HCT116 (cell line): ENCODE measurements at places on chromosomes 5 and 9.

- H3K4me3 ChIP-seq, result no peak overlapping the region
- H3K27ac ChIP-seq, result no peak overlapping the region
- no peaks in the 10 kb centered on the region for H3K36me3 ChIP-seq
- no peaks in the 10 kb centered on the region for H3K4me1 ChIP-seq
Measured at GRCh38 chr5:126939887-126940286, 90.5 kb downstream of the MARCHF3 start.

DNA sequence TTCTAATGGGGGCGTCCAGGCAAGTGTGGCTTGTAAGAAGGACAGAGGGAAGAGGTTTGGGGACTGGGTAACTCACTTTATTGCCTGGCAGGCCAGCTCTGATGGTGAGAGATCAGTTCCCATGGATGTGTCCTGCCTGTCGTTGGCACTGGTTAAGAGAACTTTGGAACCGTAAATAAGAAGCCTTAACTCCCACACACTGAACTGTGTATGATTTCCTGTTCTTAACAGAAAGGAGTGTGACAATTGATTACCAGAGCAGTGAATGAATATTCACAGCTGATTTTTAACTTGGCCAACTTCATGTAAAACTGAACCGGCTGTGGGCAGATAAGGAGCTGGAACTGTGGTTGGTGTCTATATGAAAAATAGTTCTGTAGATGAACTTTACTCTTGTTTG is 63.2 kb downstream of the MEGF10 start:
- H3K36me3 ChIP-seq, result no peaks in the 10 kb centered on the region
- H3K4me1 ChIP-seq, result no peaks in the 10 kb centered on the region
- no peak for DNase-seq
- no peak overlapping the region for H3K27ac ChIP-seq

- DNase-seq, result no peak
- peaks cover 60% of the 10 kb centered on the region for H3K4me1 ChIP-seq
- H3K27ac ChIP-seq, result no peak overlapping the region
- peaks cover 4% of the 10 kb centered on the region; the same call in 1 of the 2 replicates for H3K36me3 ChIP-seq
- H3K4me3 ChIP-seq, result no peak overlapping the region
- H3K27me3 ChIP-seq, result no peaks in the 10 kb centered on the region
Measured at GRCh38 chr5:115869256-115869795, 27.6 kb downstream of the AP3S1 start.

GRCh38 chr9:94222870-94223269 is 36.2 kb upstream of the ZNF169 start:
- H3K27ac ChIP-seq, result no peak overlapping the region
- H3K36me3 ChIP-seq, result no peaks in the 10 kb centered on the region
- no peak for DNase-seq
- H3K4me1 ChIP-seq, result no peaks in the 10 kb centered on the region
- H3K4me3 ChIP-seq, result no peak overlapping the region

DNA sequence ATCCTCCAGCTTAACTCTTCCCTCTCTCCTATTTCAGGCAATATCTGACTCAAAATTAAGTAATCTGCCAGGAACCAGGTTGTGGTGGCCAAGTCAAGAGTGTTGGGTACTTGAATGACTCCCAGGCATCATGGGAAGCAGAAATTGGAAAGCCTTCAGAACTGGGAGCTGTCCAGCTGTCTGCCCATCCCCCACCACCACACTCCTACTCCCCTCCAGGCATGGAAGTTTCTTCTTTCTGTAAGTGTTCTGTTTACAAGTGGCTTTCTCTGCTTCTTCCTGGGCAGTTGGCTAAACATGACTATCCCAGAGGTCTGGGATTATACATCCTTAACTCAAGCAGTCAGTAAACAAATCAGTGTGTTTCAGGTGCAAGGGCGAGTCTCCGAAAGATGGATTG is 14.6 kb upstream of the PBX3 start:
- no peak overlapping the region for H3K27ac ChIP-seq
- H3K27me3 ChIP-seq, result no peaks in the 10 kb centered on the region
- no peaks in the 10 kb centered on the region for H3K4me1 ChIP-seq
- H3K36me3 ChIP-seq, result no peaks in the 10 kb centered on the region

GRCh38 chr9:115141612-115142011 is 23.7 kb upstream of the TNC start:
- peaks cover 3% of the 10 kb centered on the region; the same call in 1 of the 2 replicates for H3K27me3 ChIP-seq
- no peak overlapping the region for H3K4me3 ChIP-seq
- no peak overlapping the region for H3K27ac ChIP-seq
- no peak for DNase-seq
- no peaks in the 10 kb centered on the region for H3K36me3 ChIP-seq

DNA sequence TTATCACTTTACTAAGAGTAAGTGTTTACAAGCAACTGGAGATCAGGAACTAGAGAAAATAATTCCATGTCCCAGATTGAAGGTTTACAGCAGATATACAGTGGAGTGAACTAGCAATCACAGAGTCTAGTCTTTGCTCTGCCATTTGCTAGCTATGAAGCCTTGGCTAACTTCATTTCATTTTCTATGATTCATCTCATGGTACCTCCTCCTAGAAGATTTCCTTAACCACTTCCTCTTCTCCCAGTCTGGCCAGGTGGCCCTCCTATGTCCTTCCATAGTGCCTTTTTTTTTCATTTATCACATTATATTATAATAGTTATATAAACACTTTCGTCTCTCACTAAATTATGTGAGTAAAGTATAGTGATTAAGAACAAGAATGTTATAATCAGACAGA is 52.1 kb downstream of the GRIA1 start:
- DNase-seq, result no peak
- H3K27ac ChIP-seq, result no peak overlapping the region
- no peaks in the 10 kb centered on the region for H3K36me3 ChIP-seq
- no peaks in the 10 kb centered on the region for H3K27me3 ChIP-seq

- H3K4me3 ChIP-seq, result no peak overlapping the region
- H3K27me3 ChIP-seq, result no peaks in the 10 kb centered on the region
- no peak overlapping the region for H3K27ac ChIP-seq
- no peaks in the 10 kb centered on the region for H3K4me1 ChIP-seq
- DNase-seq, result no peak
- H3K36me3 ChIP-seq, result no peaks in the 10 kb centered on the region
Measured at GRCh38 chr9:27162045-27162444, 53.0 kb downstream of the TEK start.

DNA sequence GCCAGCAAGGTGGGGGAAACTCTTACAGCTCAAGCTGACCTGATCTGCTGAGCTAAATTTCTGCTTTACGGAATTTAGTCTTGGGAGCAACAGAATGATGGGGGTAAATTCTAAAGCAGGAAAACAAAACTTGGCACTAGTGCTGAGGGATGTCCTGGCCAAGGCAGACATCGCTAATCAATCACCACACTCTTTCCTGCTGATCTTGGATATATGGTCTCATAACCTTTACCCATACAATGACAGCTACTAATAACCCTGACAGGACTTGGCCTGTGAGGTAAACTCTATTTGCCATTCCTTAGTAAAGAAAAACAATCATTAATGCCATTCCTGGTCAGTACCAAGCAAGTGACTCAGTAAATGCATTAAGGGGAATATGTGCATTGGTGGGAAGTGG is 51.5 kb downstream of the PPARGC1B start:
- no peak overlapping the region for H3K4me3 ChIP-seq
- no peaks in the 10 kb centered on the region for H3K27me3 ChIP-seq
- no peak overlapping the region for H3K27ac ChIP-seq
- no peaks in the 10 kb centered on the region for H3K36me3 ChIP-seq
- peaks cover 3% of the 10 kb centered on the region; the same call in 1 of the 2 replicates for H3K4me1 ChIP-seq
- DNase-seq, result no peak

GRCh38 chr5:98663521-98663920 is 109.9 kb upstream of the RGMB start:
- H3K27me3 ChIP-seq, result no peaks in the 10 kb centered on the region
- no peaks in the 10 kb centered on the region for H3K4me1 ChIP-seq
- no peaks in the 10 kb centered on the region for H3K36me3 ChIP-seq
- H3K4me3 ChIP-seq, result no peak overlapping the region

GRCh38 chr5:171614971-171615653 is 170.5 kb upstream of the SMIM23 start:
- DNase-seq, result no peak
- no peaks in the 10 kb centered on the region for H3K36me3 ChIP-seq
- no peaks in the 10 kb centered on the region for H3K27me3 ChIP-seq
- H3K4me3 ChIP-seq, result no peak overlapping the region
- H3K27ac ChIP-seq, result no peak overlapping the region
- H3K4me1 ChIP-seq, result peaks cover 16% of the 10 kb centered on the region

DNA sequence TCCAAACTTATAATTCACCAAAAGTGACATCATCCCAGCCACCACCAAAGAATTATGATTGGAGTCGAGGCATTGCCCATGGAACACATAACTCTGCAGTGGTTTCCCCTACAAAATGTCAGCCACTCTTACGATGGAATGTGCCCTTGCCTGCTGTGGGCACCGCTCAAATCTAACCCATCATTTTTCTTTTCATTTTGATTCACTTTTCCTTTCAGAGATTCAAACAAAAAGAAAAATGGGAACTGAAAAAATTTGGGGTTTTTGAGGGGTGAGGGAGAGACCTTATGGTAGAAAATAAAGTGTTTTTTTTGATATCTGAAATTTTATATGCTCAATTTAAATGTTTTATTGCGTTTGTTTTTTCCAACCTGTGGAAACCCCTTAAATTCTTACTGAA is 28.1 kb downstream of the SMARCA2 start:
- no peak for DNase-seq
- no peaks in the 10 kb centered on the region for H3K4me1 ChIP-seq
- H3K36me3 ChIP-seq, result no peaks in the 10 kb centered on the region
- H3K27me3 ChIP-seq, result no peaks in the 10 kb centered on the region
- H3K4me3 ChIP-seq, result no peak overlapping the region

DNA sequence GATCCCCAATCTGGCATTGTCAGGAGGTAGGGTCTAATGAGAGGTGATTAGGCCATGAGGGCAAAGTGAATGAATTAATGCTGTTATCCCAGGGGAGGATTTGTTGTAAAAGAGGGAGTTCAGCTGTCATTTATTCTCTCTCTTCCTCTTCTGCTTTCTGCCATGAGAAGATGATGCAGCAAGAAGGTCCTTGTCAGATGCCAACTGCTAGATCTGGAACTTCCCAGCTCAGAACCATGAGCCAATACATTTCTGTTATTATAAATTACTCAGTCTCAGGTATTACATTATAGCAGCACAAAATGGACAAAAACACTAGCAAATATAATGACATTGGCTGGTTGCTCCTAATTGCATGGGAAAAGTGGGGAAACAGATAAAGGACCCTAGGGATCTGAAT is 15.6 kb upstream of the BICD2 start:
- H3K4me3 ChIP-seq, result no peak overlapping the region
- H3K36me3 ChIP-seq, result no peaks in the 10 kb centered on the region
- H3K27ac ChIP-seq, result no peak overlapping the region
- H3K4me1 ChIP-seq, result peaks cover 11% of the 10 kb centered on the region; the same call in 1 of the 2 replicates
